ENCODE measurements at places on chromosomes 5 and 9. TPM values are rescaled to one million over a fixed set of nuclear protein-coding genes. Genes with fewer than 3 reads are reported as not detected.

Gene PDE6A
- total RNA-seq: not detected

Gene ABITRAM
- total RNA-seq: 20.4 TPM

Gene GCNT4
- total RNA-seq: 0.25 TPM

Gene TMEM215
- not detected for total RNA-seq

Gene CCNJL
- total RNA-seq: 8.4 TPM

Gene CRAT
- 19.3 TPM for total RNA-seq

Gene BTNL3
- total RNA-seq: 0.34 TPM

Gene TAF1L
- not detected for total RNA-seq

Gene PDCD1LG2
- total RNA-seq: not detected

Gene GPR21
- total RNA-seq: 0.59 TPM

Gene SIT1
- 0.56 TPM for total RNA-seq

Gene DCTN3
- 45.6 TPM for total RNA-seq

Gene KCTD16
- 1.1 TPM for total RNA-seq

Gene LTC4S
- total RNA-seq: not detected

Gene GBGT1
- 3.0 TPM for total RNA-seq

Gene ISL1
- total RNA-seq: not detected

Gene RIMOC1
- 32.7 TPM for total RNA-seq

Gene PRRC2B
- total RNA-seq: 139 TPM

Gene ACOT12
- total RNA-seq: not detected

Gene EQTN
- total RNA-seq: 3.4 TPM
